Tibial nerve (tissue), 4 donors: ENCODE measurements at places on chromosomes 13 and 19.

DNA sequence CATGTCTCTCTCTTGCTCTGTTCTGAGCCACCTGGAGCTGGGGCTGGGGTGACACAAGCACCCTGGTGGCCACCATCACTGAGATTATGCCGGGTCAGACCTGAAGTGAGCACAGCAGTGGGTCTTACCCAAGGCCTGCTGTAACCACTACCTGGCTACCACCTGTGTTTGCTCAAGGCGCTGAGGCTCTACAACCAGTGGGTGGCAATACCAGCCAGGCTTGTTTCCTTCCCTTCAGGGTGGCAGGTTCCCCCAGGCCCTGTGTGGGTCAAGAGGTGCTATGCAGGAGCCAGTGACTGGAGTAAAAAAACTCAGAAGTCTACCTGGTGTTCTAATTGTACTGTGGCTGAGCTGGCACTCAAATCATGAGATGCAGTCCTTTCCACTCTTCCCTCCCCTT is 8.0 kb upstream of the ZNF443 start:
- no peak for DNase-seq

GRCh38 chr13:46022481-46022880 is 30.1 kb downstream of the ZC3H13 start:
- DNase-seq: no peak

- peak; percentile 60 for DNase-seq
Observed at GRCh38 chr19:51735759-51736449, 12.1 kb upstream of the HAS1 start.

DNA sequence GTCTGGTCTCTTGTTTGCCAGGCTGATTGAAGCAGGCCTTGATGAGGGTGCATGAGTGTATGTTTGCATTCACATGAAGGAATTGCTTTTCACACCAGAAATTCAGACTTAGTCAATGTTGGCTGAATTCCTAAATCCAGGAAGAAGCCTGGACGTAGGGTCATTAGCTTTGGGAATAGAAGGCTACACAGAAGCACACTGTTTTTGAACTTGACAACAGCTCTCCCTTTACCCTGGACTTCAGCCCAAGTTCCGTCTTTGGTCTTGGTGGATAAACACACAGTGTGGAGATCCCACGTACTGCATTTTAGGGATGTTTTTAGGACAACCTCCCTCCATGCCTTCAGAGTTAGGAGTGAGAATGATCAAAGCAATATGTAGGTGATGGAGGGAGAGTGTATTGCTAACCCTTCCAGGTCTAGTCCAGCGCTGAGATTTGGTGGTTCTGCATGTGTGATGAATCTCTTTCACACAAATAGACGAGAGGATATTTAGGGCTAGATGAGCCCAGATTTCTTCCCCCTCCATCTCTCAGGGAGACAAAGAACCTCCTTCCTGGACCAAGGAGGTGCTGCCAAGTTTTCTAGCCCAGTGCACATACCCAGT is 22.8 kb downstream of the TM6SF2 start:
- no peak for DNase-seq

DNA sequence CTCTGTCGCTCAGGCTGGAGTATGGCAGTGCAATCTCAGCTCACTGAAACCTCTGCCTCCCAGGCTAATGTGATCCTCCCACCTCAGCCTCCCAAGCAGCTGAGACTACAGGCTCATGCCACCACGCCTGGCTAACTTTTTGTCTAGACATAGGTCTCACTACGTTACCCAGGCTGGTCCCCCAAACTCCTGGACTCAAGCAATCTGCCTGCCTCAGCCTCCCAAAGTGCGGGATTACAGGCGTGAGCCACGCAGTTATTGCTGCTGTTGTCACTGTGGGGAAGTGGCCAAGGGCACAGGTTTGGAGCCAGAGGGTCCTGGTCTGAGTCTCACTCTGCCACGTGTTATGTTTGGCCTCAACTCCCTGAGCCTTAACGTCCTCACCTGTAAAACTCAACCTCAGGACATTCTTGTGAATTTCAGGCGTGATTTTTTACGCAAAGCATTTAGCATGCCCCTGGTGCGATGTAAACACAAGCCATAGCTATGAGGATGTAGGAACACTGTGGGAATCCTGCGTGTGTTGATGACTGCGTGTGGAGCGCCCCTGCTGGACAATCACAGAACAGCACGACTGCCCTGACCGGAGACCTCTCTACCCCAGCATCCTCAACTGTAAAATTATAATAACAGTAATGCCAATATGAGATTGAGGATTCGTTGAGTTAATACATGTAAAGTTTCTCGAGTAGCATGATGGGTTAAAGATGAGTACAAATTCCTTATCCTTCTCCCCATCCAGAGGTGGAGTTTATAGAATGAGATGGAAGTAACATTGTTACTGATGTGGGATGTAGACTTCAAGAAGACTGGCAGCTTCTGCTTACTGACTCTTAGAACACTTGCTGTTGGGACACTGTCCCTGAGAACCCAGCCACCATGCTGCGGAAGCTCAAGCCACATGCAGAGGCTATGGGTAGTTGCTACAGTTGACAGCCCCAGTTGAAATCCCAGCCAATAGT is 41.8 kb upstream of the PNMA8B start:
- peak; percentile 72 for DNase-seq

GRCh38 chr19:30135093-30135757 is 193.2 kb downstream of the URI1 start:
- DNase-seq: no peak

DNA sequence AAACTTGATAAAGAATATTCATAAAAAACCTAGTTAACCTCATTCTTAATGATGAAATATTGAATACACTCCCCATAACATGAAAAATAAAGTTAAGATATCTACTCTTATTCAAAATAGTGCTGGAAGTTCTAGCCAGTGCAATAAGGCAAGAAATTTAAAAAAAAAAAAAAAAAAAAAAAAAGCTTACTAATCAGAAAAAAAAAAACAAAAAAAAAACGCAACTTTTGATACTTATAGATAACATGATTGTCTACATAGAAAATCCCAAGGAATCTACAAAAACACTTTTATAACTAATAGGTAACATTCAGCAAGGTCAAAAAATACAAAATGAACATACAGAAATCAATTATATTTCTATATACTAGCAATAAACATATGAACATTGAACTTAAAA is 515.6 kb downstream of the UQCRFS1 start:
- DNase-seq: no peak

- no peak for DNase-seq
Observed at GRCh38 chr13:73103238-73103637, 44.4 kb downstream of the KLF5 start.

DNA sequence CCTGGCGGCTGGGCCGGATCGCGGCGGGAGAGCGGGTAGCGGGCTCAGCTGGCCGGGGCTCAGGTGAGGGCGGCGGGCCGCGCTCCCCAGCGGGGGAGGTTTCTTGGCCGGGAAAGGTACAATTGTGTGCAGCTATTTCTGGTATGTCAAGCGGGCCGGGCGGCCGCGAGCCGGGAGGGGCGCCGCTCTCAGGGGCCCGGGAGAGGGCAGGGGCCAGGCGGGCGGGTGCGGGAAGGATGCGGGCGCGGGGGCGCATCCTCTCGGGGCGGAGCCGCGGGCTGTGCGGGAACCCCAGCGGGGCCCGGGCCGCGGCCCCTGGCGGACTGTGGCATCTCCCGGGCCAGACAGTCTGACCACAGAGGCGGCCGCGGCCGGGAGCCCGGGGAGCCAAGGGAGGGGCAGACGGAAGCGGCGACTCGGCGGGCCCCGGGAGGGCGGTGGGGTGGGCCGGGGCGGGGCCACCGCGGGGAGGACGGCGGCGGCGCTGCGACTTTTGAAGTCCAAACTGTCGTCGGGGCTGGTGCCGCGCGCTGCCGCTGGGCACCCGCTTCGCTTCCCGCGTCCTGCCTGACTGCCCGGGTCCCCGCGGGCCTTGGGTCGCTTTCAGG is at the start of gene LMO7:
Gene LMO7, plus strand, starts transcription at position 503 of the 608 bp plus-strand sequence. CDS start 328 bp downstream, outside the sequence.
- DNase-seq: peak; percentile 6

DNA sequence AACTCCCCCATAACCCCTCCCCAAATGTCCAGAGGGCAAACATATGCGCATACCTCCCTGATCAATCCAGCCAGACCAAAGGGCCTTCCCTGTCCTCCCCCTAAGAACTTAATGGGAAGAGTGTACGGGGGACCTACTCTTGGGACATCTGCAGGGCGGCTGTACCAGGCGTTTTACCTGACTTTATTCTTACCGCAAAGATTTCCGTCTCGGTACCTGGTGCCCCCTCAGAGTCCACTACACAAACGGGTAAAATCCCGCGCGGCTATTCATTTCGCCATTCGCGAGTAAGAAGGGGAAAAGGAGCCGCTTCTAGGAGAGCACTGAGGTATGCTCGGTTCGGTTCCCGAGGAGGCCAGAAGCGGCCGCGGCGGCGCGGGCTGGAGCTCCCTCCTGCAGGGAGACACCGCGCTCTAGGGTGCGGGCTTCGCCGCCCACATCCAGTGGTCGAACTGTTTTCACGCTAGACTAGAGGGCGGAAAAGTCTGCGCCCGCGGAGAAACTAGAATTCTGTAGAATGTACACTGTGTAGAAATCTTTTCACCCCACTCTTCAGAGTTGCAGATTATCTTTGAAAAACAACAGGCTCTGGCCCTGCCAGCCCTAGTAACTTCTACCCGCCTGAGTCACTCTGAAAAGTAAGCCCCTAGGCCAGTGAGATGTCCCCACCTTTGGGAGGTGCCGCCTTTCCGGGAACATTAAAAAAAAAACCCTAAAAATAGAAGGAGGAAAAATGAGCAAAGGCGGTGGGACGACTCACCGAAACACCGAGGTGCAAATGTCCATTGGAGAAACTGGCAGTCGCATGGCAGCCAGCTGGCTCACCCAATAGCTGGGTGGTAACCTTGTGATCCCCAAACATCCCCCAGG is 3.8 kb upstream of the TSHZ3 start:
- DNase-seq: no peak

- no peak for DNase-seq
Observed at GRCh38 chr19:30877661-30878113, 471.5 kb downstream of the TSHZ3 start.

GRCh38 chr19:55635334-55635717 is 5.5 kb upstream of the ZNF580 start:
- DNase-seq: no peak

DNA sequence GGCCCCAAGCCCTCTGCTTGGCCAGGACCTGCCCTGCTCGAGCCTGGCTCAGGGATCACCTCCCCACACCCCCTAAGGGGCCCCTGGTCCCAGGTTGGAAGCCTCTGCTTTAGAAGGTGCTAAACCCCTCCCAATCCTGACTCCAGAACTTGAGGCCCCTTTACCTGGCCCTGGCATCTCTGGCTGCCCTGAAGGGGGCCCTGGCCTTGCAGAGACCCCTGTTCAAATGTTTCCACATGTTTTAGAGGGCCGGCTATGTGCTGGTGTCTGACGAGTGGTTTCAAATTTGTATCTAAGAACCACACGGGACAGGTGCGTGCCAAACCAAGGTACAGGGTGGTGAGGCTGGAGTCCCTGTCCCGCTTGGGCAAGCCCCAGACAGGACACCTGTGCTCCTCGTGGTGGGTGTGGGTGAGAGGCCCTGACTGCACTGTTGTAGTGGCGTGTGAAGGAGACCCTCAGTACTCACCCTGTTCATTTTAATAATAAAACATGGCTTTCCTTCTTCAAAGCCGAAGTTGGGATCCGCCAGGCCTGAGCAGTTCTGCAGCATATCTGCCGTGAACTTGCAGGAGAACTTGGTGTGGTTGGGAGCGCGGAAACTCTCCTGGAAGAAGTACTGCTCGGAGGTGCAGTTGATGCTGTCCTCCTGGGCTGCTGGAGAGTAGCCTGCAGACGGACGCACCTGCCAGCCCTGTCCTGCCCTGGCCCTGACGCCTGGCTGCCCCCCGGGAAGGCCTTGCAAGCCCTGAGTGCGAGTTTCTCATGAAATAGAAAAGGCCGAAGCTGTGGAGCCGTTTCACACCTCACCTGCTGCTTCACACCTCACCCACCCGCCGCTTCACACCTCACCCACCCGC is 5.4 kb downstream of the ATP4B start:
- peak; percentile 1 for DNase-seq

GRCh38 chr13:110929104-110929777 is 14.4 kb upstream of the ANKRD10 start:
- DNase-seq: no peak

DNA sequence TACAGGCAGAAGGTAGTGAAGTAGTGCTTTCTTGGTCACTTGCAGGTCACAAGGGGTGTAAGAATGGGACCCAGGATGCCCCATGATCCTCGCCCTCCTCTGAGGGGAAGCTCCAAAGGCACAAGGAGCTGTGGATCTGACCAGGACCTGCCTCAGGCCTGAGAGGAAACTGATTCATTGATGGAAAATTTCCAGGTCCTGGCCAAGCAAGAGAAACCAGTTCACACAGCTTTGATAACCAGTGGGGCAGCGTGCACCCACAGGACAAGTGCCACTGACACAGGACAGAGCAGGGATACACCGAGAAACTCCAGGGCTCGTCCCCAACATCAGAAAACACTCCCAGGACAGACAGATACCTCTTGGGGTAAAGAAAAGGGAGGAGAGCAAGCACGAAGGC is 177.1 kb downstream of the RBM26 start:
- DNase-seq: no peak

- no peak for DNase-seq
Observed at GRCh38 chr13:25042151-25042865, 53.6 kb upstream of the PABPC3 start.

DNA sequence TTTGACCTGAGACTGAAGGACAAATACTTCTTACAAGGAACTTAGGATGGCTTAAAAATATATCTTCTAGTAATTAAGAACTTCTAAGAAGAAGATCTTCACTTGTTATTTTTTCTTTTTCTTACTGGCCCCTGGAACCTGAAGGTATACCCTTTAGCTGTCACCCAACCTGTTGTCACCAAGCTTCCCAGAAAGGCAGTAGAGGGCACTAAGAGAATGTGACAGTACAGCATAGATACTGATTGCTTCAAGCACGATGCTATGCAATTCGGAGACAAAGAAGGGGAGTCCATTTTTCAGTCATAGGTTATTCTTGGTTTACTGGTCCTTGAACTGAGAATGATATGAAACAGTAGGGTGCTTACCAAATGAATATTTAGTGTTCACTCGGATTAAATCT is 208.3 kb upstream of the PCDH9 start:
- DNase-seq: no peak

- DNase-seq: peak; percentile 57
Observed at GRCh38 chr13:99432609-99433542, 68.4 kb upstream of the TM9SF2 start.

GRCh38 chr13:40640202-40640601 is 26.2 kb downstream of the FOXO1 start:
- DNase-seq: no peak

DNA sequence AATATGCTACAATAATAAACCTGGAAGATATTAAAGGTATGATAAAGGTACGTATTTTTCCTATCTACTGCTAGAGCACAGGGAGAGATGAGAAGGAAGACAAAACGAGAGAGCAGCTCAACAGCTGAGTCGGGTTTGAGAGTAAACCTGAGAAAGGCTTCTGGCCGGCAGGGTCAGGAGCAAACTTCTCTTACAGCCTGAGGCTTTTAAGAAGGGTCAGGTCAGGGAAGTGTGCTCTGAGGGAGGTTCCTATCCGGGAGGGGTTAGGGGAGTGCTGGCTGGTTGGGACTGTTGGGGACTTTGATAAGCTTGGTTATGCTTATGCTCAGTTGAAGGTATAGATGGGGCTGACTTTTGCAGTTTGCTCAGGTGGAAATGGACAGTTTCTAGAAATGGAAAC is 77.7 kb upstream of the PRR20A start:
- no peak for DNase-seq
